ENCODE measurements at places on chromosomes 7 and 10.

DNA sequence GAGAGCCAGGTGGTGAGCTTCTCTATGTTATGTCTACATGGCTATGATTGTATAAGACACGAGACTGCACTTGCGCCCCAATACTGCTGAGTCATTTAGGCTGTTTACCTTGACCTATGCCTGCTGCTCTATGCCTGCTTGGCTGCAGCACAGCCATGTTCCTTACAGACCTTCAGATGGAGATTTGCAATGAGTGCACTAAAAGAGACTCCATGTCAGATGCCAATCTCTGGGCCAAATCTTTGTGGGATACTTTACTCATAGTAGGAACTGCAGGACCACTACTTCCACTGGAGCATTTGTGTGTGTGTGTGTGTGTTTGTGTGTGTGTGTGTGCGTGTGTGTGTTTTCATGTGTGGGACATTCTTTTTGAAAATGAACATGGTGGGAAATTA is 50.0 kb upstream of the KMT2E start:
- no peak for DNase-seq

DNA sequence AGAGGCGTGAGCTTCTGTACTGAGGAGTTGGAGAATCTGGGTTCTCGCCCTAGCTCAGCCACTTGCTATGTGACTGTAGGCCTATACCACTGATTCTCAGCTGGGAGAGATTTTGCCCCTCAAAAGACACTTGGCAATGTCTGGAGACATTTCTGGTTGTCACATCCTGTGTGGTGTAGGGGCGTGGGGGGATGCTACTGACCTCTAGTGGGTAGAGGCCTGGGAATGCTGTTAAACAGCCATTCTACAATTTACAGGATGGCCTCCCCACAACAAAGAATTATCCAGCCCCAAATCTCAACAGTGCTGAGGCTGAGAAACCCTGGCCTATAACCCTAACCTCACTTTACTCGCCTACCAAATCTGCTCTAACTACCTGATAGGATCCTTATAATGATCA is 58.8 kb upstream of the GAD2 start:
- DNase-seq: no peak

DNA sequence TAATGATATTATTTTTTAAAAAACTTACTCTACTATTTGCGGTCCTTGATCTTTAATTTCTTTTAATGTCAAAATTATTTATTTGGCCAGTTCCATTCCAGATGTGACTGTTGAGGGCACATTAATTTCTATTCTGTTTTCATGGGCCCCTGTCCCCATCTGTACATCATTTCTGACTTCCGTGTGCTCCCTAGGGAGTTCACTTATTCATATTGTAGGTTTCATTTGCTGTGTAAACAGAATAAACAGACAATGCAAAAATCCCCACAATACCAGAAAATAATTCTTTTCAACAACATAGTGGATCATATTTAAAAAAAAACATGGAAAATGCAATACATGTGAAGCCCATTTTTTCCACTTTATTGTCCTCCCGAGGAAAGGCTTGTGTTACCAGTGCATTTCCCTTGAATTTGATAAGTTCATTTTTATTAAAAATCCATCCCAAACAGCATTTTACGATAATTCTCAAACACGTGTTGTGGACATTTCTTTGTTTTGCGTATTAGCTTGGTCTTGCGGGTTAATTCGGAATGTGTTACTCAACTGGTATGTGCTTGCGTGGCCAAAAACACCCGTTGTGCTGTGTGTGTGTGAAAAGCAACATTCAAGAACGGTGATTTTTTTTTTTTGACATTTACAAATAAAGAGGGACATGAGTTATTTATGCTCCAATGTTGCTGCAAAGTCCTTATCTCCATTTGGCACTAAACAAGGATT is 138.4 kb downstream of the MGMT start:
- peak; percentile 14 for DNase-seq

- DNase-seq: no peak
Measured at GRCh38 chr7:19144661-19145433, at the start of gene FERD3L. FERD3L (minus strand) TSS chr7:19145421; CDS start chr7:19145362, 59 bp downstream.

- DNase-seq: no peak
Measured at GRCh38 chr7:94907026-94907810, at the start of gene PPP1R9A. PPP1R9A (plus strand) TSS chr7:94907594; CDS start chr7:94910114, 2,520 bp downstream.
